ENCODE measurements at places on chromosomes 12 and 14. TPM values are rescaled to one million over a fixed set of nuclear protein-coding genes. Genes with fewer than 3 reads are reported as not detected.
A peak's percentile ranks its signal among the peaks of the same experiment; 100 is the strongest.

GRCh38 chr12:38389614-38390013 is 73.0 kb downstream of the ALG10B start:
- no peak overlapping the region for H3K27ac ChIP-seq
- H3K4me3 ChIP-seq, result no peak overlapping the region
- no peaks in the 10 kb centered on the region for H3K4me1 ChIP-seq

DNA sequence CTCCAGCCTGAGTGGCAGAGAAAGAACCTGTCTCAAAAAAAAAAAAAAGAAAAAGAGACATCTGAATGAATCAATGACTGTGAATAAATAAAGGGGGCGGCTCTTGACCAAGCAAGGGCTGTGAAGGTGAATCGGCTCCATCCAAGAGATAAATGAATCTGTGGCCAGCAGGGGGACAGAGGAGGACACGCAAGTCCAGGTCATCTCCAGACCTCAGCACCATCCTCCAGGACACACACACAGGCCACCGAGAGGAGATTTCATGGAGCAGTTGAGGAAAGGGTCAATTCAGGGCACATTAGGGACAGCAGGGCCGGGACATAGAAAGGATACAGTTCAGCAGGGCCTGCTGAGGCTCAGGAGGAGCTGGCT is 21.6 kb downstream of the TRPV4 start:
- no peaks in the 10 kb centered on the region for H3K27me3 ChIP-seq
- no peak overlapping the region for H3K27ac ChIP-seq
- peak; percentile 38 for DNase-seq
- H3K4me1 ChIP-seq, result no peaks in the 10 kb centered on the region

GRCh38 chr12:41310367-41310766 is 122.2 kb downstream of the PDZRN4 start:
- H3K27ac ChIP-seq, result no peak overlapping the region
- no peaks in the 10 kb centered on the region for H3K27me3 ChIP-seq
- no peak overlapping the region for H3K4me3 ChIP-seq
- no peak for DNase-seq
- no peaks in the 10 kb centered on the region for H3K4me1 ChIP-seq
- no peaks in the 10 kb centered on the region for H3K36me3 ChIP-seq

Gene POLE2
- total RNA-seq, result 76.5 TPM

Gene EML5
- 1.0 TPM for total RNA-seq

All from GM23338 (cell line).